ENCODE measurements at places on chromosomes 7 and 10.

GRCh38 chr7:46363688-46364087 lies 442.6 kb upstream of the IGFBP3 start:
- no peak for DNase-seq

DNA sequence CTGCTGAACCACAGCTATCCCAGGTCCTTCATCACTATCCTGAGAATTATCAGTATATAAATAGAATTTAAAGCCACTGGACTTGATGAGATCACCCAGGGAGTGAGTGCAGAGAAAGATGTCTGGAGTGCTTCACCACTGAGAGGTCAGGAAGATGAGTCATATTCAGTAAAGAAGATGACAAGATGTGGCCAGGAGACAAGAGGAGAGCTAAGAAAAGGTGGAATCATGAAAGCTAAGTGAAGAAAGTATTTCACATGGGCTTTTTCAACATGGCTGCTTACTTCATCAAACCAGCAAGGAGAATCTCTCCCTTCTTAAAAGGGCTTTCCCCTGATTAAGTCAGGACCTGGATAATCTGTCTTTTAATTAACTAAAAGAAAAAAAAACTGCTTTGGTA lies 9.1 kb upstream of the PRKAR2B start:
- no peak for DNase-seq

DNA sequence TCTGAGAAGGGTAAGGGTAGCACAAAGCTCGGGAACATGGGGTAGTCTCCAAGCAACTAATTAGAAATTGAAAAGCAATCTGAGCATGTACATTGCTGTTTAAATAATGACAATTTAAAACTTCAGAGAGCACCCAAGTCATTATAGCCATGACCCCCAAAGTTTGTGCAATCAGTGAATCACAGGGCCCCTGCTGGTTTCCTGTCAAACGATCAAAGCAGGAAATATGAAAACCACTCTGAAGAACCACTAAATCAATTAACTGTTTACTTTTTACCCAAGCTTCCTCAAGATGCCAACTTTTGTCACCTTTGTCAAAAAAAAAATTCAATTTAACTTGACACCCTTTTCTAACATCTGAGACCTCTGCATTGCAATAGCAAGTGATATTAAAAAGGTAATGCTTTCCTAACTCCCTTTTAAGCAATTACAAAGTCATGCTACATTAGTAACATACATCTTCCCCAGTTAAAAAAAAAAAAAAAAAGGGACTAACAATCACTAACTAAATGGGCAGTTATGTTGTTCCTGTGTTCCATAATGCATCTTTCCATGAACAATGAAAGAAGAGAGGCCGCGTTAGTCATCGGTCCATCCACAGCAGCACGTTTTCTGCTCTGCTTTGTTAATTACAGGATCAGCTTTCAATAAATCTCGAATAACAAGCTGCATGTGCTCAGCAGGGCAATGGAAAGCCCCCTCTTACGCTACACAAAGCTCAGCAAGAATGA lies 80.6 kb downstream of the ETV1 start:
- DNase-seq = no peak

DNA sequence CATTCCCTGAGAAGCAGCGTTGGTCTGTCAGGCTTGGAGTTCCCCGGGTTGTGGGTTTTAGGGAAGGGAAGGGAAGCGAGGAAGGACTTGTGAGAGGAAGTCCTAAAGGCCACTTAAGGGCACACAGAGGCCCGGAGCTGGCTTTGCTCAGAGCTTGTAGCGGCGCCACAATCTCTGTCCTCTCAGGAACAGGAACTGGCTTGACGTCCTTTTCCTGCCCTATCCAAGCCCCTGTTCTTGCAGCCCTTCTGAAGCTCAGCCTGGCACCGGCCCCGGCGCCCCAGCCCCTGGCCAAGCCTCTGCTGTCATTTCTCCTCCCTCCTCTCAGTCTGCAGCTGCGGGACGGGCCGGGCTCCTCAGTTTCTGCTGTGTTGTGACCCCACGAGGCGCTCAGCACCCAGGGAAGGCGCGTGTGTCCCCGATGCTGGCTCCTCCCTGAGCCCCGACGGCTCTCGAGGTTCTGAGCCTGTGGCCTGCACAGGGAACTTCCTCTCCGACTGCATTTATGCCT lies at the start of gene GIMAP8:
Gene GIMAP8, plus strand, starts transcription at position 140 of the 511 bp plus-strand sequence. CDS start 16,069 bp downstream, outside the sequence.
- no peak for DNase-seq

DNA sequence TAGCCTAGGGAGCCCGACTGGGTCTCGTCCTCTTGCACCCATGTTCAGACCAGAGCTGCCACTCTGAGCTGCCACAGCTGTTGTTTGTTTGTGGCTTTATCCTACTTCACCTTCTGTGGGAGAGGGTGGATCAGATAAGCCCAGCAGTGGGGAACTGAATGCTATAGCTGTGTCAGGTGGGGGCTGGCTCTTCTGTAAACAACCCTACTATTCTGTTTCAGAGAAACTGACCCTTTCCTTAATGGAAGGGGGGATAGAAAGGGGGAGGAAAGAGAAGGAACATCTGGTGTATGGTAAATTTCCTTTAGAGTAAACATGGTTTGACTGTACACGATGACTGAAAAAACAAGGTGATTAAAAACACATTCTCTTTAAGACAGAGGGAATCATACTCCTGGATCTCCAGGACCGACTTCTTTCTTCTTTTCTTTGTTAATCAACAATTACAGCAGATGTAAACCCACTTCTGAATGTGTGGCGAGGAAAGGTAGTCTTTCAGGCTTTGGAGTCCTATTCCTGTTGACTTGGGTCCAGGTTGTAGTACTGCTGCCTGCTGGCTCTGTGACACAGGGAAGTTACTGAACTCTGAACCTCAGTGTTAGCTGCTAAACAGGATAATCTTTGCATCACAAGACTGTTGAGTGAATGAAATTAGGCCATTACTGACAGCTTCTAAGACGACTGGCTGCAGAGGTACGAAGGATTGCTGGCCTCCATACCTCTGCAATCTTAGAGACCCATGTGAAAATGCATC lies 6.0 kb downstream of the PRXL2A start:
- DNase-seq = no peak

DNA sequence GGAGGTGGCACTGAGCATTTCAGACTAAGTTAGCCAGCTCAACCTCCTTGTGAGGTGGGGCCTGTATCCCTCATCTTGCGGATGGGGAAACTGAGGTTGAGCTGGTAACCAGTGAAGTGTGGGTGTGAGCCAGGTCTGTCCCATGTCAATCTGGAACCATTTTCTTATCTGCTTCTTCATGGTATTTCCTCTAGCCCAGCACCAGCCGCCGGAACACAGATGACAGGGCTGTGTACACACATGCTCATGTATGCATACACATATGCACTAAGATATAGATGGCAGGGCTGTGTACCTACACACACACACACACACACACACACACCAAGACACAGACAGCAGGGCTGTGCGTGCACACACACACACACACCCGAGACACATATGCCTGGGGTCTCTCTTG lies 18.5 kb downstream of the RAMP3 start:
- DNase-seq = no peak

DNA sequence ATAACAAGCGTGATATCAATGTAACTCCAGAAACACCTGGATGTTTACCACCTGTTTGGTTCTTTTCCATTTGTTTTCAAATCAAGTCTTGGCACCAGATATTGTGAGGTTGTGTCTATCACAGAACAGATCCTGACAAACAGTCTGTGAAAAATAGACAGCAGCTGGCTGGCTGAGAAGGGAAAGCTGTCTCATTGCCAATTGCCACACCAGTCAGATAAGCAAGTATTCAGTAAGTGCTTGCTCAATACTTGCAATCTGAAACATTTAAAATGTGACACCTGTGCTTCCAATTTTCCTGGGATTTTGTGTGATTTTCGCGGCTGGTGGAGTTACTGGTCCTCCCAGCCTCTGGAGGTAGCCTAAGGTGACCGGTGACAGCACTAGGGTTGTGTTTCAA lies 147.9 kb upstream of the MYO3A start:
- DNase-seq = no peak

GRCh38 chr7:6567886-6568285 lies 9.4 kb upstream of the ZDHHC4 start:
- no peak for DNase-seq

DNA sequence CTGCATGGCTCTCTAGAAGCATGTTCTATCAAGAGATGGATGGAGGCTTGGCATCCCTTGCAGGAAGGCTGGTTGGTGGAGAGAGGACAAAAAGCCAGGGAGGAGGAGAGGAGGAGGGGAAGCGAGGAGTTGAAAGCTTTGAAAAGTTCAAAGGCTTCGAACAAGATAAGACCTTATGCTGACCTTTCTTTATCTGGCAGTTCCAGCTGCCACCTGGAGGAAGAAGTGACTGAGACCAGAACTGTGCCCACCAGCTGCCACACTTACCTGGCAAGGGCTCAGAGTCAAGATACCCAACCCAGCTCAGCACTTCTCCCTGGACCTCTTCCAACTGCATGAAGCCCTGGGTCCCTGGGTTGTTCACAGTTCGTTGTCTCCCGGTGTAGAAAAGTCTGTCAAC lies 14.8 kb downstream of the CCL24 start:
- no peak for DNase-seq

GRCh38 chr10:122468926-122469781 lies 7.8 kb downstream of the HTRA1 start:
- no peak for DNase-seq

DNA sequence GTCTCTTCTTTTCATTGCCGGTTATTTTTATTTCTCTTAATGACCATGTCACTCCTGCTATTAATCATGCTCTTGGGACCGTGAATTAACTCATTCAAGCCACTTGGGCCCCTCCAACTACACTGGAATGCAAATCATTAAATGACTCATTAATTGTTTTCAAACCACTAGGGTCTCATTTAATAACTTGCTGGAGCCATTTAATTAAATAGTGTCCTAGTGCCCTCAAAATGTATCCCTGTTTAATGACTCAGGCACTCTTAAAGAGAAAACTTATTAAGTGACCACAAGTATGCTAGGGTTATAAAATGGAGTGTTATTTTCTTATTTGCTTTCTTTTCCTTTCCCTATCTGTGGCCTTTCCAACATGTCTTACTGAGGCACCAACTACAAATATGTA lies 73.0 kb downstream of the PLXDC2 start:
- DNase-seq = no peak

- no peak for DNase-seq
These were observed 29.3 kb upstream of the ERCC6 start for GRCh38 chr10:49568235-49568634.

GRCh38 chr7:137994216-137994615 lies 7.7 kb downstream of the CREB3L2 start:
- DNase-seq = no peak

GRCh38 chr7:126657599-126658358 lies 595.0 kb downstream of the GRM8 start:
- DNase-seq = no peak

- DNase-seq = no peak
These were observed 71.5 kb downstream of the ZNF92 start for GRCh38 chr7:65444899-65445823.

- no peak for DNase-seq
These were observed 40.8 kb downstream of the RBM33 start for GRCh38 chr7:155685070-155685790.

DNA sequence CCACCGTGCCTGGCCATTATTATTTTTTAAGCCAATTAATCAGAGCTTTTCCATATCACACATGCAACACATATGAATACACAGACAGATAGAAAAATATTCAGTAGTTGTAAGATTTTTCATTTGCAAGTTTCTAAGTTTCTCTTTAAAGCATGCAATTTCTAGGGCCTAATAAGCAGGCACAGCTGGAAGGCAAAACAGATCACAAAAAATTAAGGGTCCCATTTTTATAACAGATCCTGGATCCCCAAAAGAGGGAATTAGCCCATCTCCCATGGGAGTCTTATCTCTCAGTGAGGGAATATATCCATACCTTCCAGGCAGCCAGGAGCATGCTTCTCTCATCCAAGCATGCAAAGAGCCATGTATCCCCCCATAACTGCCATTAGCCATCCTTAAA lies 31.2 kb upstream of the ZNF365 start:
- DNase-seq = no peak

DNA sequence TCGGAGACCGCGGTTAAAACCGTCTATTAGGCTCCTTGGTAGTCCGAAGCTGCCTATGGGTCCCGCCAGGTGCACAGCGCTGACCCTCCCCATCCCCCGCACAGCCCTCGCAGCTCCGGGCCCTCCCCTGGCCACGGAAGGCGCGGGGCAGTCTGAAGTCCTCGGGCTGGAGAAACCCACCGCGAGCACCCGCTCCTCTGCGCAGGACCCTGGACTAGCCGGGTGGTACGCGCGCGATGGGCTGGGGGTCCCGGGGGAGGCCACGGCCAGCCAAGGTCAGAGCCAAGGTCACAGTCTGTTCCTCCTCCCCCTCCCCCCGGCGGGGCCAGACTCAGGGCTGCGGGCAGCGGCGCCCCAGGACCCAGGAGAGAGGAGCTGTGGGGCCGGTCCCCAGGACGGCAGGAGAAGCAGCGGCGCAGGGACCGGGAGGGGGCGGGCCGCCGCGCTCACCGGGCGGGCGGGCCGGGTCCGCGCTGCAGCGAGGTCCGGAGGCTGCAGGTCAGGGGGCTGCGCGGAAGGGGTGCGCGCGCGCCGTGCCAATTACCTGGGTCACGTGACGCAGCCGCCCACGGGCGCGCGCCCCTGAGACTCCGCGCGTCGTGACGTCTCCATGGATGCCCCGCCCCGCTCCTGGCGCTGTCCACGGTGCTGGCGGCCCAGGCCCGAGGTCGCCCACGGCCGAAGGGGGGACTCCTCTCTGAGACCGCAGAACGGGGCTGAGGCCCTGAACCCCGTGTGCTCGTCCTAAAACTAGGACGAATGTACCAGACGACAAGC lies at the start of gene OGDHL:
Gene OGDHL, minus strand, starts transcription at position 535 of the 777 bp plus-strand sequence. CDS start 3,731 bp downstream, outside the sequence.
- DNase-seq = peak; percentile 91

- no peak for DNase-seq
These were observed 2.1 kb upstream of the PBLD start for GRCh38 chr10:68334672-68335467.

DNA sequence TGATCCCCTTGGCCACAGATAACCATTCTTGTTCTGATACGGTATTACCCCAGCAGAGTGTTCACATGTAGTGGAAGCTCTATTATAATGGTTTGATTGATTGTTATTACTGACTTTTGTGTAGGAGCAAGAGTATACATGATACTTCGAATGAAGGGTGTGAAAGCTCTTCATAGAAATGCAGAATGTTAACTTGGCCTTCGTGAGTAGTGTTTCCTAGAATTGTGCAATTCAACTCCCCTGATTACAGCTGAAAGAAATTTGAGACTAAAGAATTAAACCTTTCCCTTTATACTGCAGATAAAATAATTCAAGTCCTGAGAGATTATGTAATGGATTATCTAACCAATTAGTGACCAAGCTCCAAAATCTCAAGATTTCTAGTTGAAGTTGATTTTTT lies 38.2 kb downstream of the MKLN1 start:
- no peak for DNase-seq

GRCh38 chr7:88226886-88227516 lies 7.2 kb upstream of the SRI start:
- no peak for DNase-seq

- no peak for DNase-seq
These were observed 869.4 kb downstream of the TYW1 start for GRCh38 chr7:67866054-67866453.

DNA sequence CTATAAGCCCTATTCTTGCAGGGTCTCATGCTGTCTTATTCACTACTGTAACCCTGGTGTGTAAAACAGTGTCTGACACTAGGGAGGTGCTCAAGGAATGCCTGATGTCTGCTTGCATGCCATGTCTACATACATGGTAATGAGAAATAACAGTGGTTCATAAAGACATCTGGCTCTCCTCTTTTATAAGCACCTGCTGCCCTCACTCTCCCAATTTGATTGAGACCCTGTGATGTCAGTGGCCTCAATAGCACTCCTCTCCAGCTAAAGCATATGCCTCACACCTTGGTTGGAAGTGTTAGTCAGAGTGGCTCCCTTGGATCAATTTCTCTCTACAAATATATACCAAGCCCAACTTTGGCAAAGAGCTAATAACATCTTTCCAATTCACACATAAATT lies 30.6 kb downstream of the ANK3 start:
- no peak for DNase-seq

- DNase-seq = no peak
These were observed 91.3 kb upstream of the TMEM106B start for GRCh38 chr7:12119620-12120303.

Data from H1 (cell line).